ENCODE measurements at places on chromosomes 4 and X.

DNA sequence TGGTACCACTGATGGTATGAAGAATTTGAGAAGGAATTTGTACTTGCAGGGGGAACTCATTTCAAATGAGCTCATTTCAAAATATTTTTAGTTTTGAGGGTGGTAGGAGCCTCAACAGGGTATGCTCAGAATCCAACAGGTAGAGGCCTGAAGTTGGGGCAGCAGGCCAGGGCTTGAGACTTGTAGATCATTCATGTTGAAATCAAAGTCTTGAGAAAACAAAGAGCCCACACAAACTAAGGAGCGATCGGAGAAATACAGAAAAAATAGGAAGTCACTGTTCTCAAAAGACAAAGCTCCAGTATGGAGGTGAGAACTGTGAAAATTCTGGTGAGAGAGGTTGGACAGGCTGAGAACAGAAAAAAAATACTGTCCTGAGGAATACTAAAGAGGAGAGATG, 979 bp upstream of the SLC9A6 start:
- DNase-seq: no peak

DNA sequence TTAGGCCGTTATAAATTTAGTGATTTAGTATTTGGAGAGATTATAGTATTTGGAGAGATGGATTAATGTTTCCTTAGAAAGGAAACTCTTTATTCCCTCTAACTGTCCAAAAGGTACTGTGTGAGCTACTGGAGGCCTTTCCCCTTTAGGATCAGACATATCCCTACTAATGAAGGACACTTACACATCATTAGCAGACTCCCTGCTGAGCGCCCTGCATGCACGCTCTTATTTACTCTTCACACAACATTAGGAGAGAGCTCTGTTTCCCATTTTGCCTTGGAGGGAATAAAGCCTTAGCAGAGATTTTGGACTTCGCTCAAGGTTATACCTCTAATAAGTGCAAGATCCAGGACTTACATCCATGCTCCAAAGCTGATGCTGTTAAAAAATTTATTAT, 17.8 kb upstream of the STOX2 start:
- no peak for DNase-seq

DNA sequence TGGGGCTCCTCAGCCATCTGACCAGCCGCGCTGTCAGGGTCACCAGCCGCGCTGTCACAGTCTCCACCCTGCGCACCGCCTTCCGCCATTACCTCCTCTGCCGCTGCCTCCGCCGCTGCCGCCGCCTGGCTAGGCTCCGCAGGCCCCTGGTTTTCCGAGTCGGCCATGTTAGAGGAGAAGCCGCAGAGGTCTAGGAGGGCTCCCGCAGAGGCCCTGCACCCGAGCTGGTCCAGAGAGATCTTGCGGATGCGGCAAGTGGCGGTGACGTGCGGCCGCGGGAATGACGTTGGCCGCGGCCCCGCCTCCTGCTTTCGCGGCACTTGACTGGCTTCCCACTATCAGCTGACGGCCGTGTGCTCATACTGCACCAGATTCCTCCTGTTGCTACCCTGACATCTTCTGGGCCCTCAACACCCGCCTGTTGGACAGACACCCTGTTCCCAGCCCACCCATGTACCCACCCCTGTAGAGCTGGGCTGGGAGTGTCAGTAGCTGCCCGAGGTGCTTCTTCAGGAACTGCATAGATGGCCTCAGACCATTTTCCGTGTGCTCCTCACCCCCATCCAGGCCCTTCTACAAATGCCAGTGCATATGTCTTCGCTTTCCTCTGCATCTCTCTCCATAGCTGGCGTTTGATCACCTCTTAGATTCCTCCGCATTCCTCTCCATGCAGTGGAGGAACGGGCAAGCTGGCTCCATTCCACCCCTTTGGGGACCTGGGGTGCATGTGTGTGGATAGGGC, at the start of gene NAP1L5:
TSS of gene NAP1L5 (minus strand) at position 242 of the 742 bp plus-strand sequence. CDS start at position 167, 75 bp downstream.
- peak; percentile 69 for DNase-seq

GRCh38 chr4:8105306-8106100, 53.1 kb downstream of the ABLIM2 start:
- no peak for DNase-seq

DNA sequence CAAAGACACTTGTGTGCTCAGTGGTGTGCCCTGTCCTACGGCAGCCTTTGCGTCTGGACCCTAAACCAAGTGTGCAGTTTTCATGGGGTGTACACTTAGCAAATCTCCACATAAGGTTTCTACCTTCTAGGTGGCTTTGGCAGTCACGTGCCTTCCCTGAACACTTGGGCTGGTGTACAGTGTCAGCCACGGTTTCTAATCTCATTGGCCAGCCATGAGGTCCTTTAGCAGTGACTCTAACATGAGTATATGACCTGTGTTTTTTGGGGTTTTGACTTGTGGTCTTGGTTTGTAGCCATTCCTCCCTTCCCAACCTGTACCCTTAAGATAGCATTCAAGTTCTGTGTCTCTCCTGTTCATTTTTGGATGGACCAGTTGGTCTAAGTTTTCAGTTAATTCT, 76.3 kb downstream of the PTTG2 start:
- DNase-seq: no peak

All from activated CD4-positive, alpha-beta T cell treated with anti-CD3 and anti-CD28 coated beads, Interleukin-2, amount 50 U/mL, for 1 hour (primary cell).